ENCODE measurements at places on chromosomes 7 and 10. TPM values are rescaled to one million over a fixed set of nuclear protein-coding genes. Genes with fewer than 3 reads are reported as not detected.

- no peaks in the 10 kb centered on the region for H3K36me3 ChIP-seq
- no peaks in the 10 kb centered on the region for H3K4me1 ChIP-seq
- DNase-seq = no peak
- no peak overlapping the region for H3K27ac ChIP-seq
- H3K27me3 ChIP-seq = no peaks in the 10 kb centered on the region
Observed at GRCh38 chr10:56745490-56745889, 384.4 kb upstream of the ZWINT start.

LARP4B gene
- total RNA-seq = 137 TPM

- H3K4me3 ChIP-seq = no peak overlapping the region
- H3K4me1 ChIP-seq = peaks cover 11% of the 10 kb centered on the region
- no peak for DNase-seq
- H3K27me3 ChIP-seq = no peaks in the 10 kb centered on the region
- no peak overlapping the region for H3K27ac ChIP-seq
Observed at GRCh38 chr7:7698930-7699329, 19.5 kb downstream of the RPA3 start.

STEAP4 gene
- total RNA-seq = 0.48 TPM

DNA sequence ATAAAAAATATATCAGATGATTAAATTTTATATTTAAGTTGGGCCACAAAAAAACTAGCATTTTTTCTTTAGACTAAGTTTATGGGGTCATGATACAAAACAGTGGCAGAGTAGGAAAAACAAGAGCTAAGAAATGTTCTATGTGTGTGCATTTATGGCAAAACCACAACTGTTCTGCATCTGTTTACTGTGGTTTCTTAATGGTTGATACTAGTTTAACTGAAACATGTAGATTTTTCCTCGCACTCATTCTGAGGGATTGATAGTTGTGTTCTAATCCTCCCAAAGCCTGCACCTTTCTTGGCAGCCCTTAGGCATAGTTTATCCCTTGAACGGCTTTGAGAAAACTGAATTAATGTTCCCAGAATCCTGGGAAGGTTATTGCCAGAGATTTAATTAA is 66.6 kb upstream of the PHYHIPL start:
- H3K27ac ChIP-seq = no peak overlapping the region
- H3K4me1 ChIP-seq = no peaks in the 10 kb centered on the region
- no peak overlapping the region for H3K4me3 ChIP-seq
- H3K36me3 ChIP-seq = no peaks in the 10 kb centered on the region

DNA sequence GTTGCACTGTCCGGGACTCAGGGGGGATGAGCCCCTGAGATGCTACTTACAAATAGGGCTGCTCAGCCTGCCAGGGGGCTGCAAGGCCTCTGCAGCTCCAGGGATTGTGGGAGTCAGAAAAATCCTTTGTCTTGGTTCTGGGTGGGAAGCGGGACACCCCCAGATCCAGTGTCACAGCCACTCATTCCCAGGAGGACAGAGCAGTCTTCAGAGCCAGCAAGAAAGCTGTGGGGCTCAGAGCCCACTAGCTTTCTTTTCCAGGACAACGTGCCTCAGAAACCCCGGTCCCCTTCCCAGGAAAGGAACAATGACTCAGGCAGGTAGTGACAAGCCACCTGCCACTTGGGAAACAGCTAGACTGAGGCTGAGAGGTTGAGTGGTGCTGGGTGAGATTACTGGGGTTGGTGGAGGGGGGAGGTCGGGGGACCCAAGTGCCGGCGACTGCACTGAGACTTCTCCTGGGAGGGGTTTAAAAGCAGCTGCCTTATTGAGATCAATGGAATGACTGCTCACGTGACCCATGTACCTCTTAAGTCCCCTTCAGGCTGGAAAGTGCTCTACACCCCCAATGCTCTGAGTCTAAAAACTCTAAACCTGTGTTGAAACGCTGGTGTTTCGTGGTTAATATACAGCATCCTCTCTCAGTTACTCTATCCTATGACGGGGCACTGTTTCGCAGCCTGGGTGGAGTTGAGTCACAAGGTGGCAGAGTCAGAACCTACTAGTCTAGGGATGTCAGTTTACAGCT is 123.6 kb downstream of the UBE2H start:
- H3K4me3 ChIP-seq = no peak overlapping the region

HMX2 gene
- total RNA-seq = not detected

DNA sequence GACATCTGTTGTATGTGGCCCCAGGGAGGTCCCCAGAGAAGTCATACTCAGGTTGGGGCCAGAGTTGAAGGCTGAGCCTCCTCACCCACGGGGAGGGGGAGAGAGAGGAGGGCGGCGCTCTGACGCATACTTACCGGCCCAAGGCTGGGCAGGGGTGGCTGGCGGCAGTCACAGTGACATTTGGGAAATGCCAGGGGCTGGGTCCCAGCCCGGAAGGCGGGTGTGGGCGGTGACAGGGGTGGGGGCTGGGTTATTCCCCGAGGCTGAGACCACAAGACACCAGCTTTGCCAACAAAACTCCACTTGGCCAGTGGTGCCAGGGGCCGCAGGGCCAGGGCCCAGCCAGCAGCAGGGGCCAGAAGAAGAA is 41.1 kb downstream of the RASGEF1A start:
- H3K27me3 ChIP-seq = peaks cover 39% of the 10 kb centered on the region
- H3K4me1 ChIP-seq = peaks cover 23% of the 10 kb centered on the region
- H3K36me3 ChIP-seq = no peaks in the 10 kb centered on the region
- DNase-seq = no peak
- H3K4me3 ChIP-seq = no peak overlapping the region

CLDN4 gene
- total RNA-seq = not detected

- DNase-seq = no peak
- H3K4me3 ChIP-seq = no peak overlapping the region
- no peaks in the 10 kb centered on the region for H3K27me3 ChIP-seq
- H3K27ac ChIP-seq = no peak overlapping the region
Observed at GRCh38 chr10:110840225-110840922, 31.4 kb upstream of the PDCD4 start.

GRCh38 chr7:148204639-148205304 is 385.8 kb upstream of the C7orf33 start:
- H3K27ac ChIP-seq = no peak overlapping the region
- H3K4me3 ChIP-seq = no peak overlapping the region
- peaks cover 2% of the 10 kb centered on the region for H3K4me1 ChIP-seq

- H3K4me1 ChIP-seq = peaks cover 4% of the 10 kb centered on the region
- no peak for DNase-seq
- no peaks in the 10 kb centered on the region for H3K36me3 ChIP-seq
- H3K4me3 ChIP-seq = no peak overlapping the region
- no peak overlapping the region for H3K27ac ChIP-seq
- H3K27me3 ChIP-seq = no peaks in the 10 kb centered on the region
Observed at GRCh38 chr7:18680576-18680975, 185.0 kb downstream of the HDAC9 start.

CNNM1 gene
- total RNA-seq = 0.21 TPM

EXOSC1 gene
- total RNA-seq = 49.9 TPM

- H3K27ac ChIP-seq = no peak overlapping the region
- peaks cover 7% of the 10 kb centered on the region for H3K4me1 ChIP-seq
- H3K4me3 ChIP-seq = no peak overlapping the region
- H3K36me3 ChIP-seq = no peaks in the 10 kb centered on the region
- no peak for DNase-seq
Observed at GRCh38 chr10:47112612-47113011, 187.4 kb upstream of the GDF10 start.

DNA sequence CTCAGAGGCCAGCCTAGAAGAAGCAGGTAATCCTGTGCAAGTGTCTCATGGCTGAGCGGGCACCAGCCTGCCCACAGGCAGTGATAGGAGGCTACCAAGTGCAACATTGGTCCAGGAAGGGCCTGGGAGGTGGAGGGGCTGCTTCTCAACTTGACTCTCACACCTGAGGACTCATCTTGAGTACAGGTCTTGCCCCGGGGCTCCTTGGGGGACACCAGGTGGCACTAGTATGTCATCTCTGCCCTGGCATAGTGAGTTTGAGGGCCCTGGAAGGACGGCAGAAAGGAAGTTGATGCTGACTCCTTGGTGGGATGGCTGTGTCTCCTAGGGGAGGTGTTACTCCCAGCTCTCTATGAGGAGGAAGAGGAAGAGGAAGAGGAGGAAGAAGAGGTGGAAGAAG is 2.3 kb downstream of the CCDC136 start:
- no peak for DNase-seq
- peaks cover 7% of the 10 kb centered on the region for H3K4me1 ChIP-seq
- no peaks in the 10 kb centered on the region for H3K36me3 ChIP-seq

METTL27 gene
- 0.90 TPM for total RNA-seq

C10orf62 gene
- not detected for total RNA-seq

DNA sequence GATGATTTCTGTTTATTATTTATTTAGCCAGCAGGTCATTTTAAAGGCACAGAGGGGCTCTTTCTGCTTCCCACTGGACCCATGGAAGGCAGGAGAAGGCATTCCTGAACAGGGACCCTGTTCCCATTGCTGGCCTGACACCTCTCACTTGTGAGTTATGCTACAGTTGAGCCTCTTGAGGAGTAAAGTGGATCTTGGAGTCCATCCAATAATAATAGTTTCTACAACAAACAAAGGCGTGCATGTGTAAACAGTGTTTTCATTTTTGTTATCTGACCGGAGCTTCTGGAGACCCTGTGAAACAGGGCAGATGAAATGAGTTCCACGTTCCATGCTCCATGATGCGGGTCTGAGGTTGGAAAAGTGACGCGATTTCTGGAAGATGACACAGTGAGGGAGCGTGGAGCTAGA is 127.3 kb upstream of the HABP2 start:
- no peak overlapping the region for H3K4me3 ChIP-seq
- H3K27me3 ChIP-seq = no peaks in the 10 kb centered on the region
- no peaks in the 10 kb centered on the region for H3K4me1 ChIP-seq
- no peaks in the 10 kb centered on the region for H3K36me3 ChIP-seq
- no peak for DNase-seq

DNA sequence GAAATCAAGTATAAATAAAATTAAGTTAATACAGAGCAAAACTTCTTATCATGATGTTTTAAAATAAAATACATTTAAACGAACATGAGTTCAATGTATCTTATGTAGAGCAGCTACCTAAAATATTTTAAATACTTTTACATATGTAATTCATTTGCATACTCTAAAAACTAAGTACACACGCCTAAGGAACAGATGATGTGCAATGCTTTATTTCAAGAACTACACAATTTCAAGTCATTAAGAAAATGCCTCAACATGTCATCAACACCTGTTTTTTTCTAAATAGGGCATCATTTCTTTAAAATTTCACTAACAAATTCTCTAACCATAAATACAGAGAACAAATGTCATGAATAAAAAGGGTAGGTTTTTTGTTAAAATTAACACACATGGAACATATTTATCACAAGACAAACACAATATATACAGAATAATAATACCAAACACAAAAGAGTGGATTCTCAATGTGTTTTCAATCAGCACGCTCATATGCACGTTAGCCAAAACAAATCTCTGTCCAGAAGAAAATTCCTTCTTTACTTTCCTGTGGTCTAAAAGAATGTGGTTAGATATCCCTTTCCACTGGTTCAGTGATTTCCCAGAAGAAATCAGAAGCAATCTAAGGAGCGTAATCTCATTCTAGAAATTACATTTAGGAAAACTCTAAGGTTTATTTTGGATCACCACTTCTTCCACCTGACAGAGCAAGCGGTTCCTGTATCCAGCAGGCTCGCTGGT is 73.0 kb upstream of the PFKP start:
- H3K4me1 ChIP-seq = no peaks in the 10 kb centered on the region
- peaks cover 4% of the 10 kb centered on the region for H3K27me3 ChIP-seq
- H3K36me3 ChIP-seq = no peaks in the 10 kb centered on the region
- H3K27ac ChIP-seq = no peak overlapping the region

GRCh38 chr7:27157702-27158431 is 1.4 kb upstream of the HOXA7 start:
- peaks cover 4% of the 10 kb centered on the region for H3K36me3 ChIP-seq
- DNase-seq = no peak
- peak overlapping the region; percentile 50 for H3K27ac ChIP-seq
- H3K4me3 ChIP-seq = no peak overlapping the region

DNA sequence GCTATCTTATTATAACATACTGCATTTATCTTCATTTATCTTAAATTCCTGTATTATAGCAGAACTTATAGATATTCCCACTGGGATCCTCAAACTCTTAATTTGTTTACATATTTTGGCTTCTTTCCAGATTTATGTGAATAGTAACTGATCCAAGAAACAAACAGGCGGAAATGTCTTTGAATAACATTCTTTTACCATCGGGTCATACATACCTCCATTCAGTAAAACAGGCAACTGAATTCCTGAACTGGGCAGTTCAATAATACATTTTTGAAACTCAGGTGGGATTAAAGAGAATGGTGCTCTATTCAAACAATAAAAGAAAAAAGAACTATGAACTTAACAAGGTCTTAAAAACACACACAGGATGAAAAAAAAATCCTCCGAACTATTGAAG is 337.4 kb downstream of the CRPPA start:
- no peak for DNase-seq
- H3K36me3 ChIP-seq = no peaks in the 10 kb centered on the region
- H3K4me1 ChIP-seq = no peaks in the 10 kb centered on the region
- no peak overlapping the region for H3K27ac ChIP-seq
- H3K4me3 ChIP-seq = no peak overlapping the region

DNA sequence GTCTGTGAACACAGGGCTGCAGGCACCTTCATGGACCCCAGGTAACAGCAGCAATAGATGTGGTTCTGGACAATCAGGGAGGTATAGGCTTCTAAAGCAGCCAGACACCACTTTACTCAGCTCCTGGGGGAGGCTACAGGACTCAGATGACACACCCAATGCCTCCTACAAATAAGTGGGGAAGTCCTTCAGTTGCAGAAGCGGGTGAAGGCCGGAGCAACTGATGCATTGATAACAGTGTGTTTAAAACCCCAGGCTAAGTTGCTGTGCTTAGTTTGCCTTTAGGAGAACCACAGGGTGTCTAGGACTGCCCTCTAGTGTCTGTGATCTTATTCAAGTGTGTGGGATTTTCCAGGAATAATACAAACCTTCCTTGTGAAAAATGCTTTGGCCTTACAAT is 5.9 kb upstream of the ITGA8 start:
- DNase-seq = no peak
- H3K27ac ChIP-seq = no peak overlapping the region
- H3K27me3 ChIP-seq = peaks cover 19% of the 10 kb centered on the region

- H3K36me3 ChIP-seq = no peaks in the 10 kb centered on the region
- peaks cover 9% of the 10 kb centered on the region for H3K27me3 ChIP-seq
- DNase-seq = no peak
Observed at GRCh38 chr7:50037086-50037485, 56.0 kb downstream of the ZPBP start.

Measured in activated T-helper 2 cell treated with anti-CD3 and anti-CD28 coated beads, Interferon-gamma antibody, Interleukin-2, Interleukin-4, amounts not matched to agents 10 μg/mL and 5 μg/mL and 100 μg/mL, durations not matched to agents 14 hours and 24 hours and 36 hours (primary cell).